Astrocyte of the cerebellum (primary cell): ENCODE measurements at places on chromosomes 1 and 21.

- no peak for DNase-seq
Measured at GRCh38 chr1:117886101-117886795, 43.2 kb downstream of the GDAP2 start.

- no peak for DNase-seq
Measured at GRCh38 chr1:203643213-203644045, 16.8 kb downstream of the ATP2B4 start.

GRCh38 chr1:112444269-112444668 lies 48.3 kb downstream of the CTTNBP2NL start:
- no peak for DNase-seq

DNA sequence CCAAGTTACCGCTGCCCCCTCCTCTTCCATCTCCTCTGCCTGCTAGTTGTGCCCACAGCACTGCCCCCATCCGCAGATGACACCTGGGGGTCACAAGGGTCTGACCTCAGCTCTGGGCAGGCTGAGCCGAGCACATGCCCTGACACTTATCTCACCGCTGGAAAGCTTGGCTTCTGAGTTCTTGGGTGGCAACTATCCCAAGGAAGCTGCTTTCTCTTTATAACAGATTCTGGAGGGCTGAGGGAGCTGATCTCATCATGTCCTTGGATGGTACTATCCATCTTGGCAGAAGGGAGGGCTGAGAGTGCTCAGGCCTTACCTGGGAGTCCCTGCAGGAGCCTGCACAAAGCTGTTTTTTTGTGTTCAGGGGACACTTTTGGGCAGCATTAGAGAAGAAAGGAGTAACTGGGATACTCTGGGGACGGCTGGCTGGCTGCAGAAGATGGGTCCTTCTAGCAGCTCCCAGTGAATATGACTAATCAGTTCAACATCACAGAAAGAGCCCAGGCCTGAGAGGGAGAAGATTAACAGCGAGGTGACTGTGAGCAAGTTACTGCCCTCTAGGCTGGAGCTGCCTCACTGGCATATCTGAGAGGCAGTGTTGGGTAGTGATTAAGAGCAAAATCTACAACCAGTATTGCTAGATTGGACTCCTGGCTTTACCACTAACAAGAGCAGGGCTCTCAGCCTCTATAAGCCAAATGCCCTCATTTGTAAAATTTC lies 71.6 kb downstream of the PLXNA2 start:
- DNase-seq = no peak

- no peak for DNase-seq
Measured at GRCh38 chr1:91201176-91201575, 179.3 kb upstream of the ZNF644 start.

- DNase-seq = no peak
Measured at GRCh38 chr1:46479744-46480350, 9.8 kb upstream of the DMBX1 start.

DNA sequence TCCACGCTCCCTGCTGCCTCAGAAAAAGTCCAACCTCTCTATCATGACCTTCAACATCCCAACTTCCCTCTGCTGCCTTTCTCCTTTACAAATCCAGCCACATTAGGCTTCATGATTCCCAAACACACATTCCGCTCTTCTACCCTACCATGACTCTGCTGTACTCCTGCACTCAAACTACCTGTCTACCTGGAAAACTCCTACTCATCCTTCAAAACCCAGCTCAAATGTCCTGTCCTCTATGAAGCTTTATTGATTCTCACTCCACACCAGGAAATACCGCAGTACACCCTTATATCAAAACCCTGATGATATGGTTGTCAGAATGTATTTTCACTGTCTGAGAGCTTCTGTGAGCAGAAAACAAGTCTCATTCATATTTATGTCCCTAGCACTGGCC lies 8.9 kb downstream of the ARHGEF19 start:
- no peak for DNase-seq

GRCh38 chr1:165851034-165851658 lies 23.7 kb downstream of the UCK2 start:
- no peak for DNase-seq

DNA sequence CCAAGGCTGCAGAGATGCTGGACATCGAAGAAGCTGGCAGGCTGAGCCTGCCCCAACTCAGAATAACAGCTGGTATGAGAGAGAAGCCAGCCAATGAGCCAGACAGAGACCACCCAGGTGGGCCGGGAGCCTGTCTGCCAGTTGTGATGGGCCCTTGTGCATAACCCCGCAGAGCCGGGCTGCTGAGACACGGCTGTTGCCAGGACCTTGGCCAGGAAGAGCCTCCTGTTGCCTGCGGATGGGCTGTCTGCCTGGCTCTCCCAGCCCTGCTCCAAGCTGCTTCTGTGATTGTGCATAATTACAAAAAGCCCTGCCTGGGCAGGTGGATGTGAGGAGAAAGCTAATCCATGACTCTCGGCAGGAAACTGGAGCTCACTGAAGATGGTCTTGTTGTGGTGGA lies 126.5 kb downstream of the CAPN8 start:
- no peak for DNase-seq

- DNase-seq = no peak
Measured at GRCh38 chr1:11253226-11253625, 9.1 kb downstream of the MTOR start.

DNA sequence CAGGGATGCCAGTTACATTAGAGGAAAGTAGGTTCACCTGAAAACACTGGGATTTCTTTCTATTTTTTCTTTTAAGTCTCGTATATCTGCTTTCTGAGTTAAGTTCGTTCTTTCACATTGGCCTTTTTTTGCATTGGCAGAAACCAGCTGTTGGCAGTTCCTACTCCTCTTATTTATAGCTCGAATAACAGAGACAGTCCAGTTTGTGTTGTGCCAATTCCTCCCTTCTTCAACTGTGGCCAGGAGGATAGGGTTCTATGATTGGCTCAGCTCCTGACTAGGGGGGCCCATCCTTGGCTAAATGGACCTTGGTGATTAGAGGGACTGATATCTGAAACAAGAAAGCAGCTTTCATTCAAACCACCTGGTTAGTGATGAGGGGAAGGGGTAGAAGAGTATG lies 115.8 kb downstream of the RPS6KC1 start:
- no peak for DNase-seq

- peak; percentile 88 for DNase-seq
Measured at GRCh38 chr1:115314765-115315164, 23.3 kb downstream of the NGF start.

DNA sequence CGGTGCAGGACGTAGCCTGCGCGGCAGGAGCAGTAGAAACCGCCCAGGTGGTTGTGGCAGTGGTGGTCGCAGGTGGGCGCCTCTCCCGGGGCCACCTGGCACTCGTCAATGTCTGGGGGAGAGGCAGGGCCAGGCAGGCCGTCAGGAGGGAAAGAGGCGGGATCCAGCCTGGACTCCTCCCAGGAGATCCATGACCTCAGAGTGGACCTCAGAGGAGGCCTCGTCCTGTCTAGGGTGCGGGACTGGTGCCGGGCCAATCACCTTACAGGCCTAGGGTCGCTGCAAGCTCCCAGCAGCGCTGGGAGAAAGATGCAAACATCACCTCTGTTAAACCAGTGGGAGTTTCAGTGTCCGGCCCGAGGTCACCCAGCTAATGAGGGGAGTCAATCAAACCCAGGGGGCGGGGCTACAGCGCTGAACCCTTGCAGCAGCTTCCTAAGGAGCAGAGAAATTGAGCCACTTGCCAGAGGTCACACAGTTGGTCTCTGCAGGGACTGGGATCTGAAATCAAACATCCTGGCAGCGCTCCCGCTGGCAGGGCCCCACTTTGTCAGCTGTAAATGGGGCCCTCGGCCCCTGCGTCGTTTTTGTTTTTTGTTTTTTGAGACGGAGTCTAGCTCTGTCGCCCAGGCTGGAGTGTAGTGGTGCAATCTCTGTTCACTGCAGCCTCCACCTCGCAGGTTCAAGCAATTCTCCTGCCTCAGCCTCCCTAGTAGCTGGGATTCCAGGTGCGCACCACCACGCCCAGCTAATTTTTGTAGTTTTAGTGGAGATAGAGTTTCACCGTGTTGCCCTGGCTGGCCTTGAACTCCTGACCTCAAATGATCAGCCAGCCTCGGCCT lies 1.4 kb downstream of the MASP2 start:
- no peak for DNase-seq

DNA sequence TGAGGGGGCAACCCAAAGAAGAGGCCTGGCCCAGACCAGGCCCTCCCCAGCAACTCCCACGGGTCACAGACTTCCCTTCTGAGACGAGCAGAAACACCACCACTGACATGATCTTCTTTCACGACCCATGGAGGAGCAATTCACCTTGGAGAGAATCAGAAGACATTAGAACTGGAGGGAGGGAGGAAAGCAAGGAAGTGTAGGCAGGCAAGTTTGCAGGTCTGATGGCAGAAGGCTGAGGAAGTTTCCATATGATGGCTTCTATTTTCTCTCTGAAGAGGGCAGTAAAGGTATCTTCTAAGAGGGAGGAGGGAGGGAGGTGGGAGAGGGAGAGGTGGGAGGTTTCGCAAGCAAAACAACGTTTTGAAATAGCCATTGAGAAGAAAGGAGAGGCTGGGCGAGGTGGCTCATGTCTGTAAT lies 1.4 kb upstream of the UBXN10 start:
- no peak for DNase-seq

GRCh38 chr1:170221031-170221430 lies 75.3 kb downstream of the NTMT2 start:
- no peak for DNase-seq

GRCh38 chr1:206496131-206496793 lies 11.1 kb upstream of the RASSF5 start:
- DNase-seq = no peak

- no peak for DNase-seq
Measured at GRCh38 chr1:39490596-39491145, 765 bp upstream of the BMP8A start.

DNA sequence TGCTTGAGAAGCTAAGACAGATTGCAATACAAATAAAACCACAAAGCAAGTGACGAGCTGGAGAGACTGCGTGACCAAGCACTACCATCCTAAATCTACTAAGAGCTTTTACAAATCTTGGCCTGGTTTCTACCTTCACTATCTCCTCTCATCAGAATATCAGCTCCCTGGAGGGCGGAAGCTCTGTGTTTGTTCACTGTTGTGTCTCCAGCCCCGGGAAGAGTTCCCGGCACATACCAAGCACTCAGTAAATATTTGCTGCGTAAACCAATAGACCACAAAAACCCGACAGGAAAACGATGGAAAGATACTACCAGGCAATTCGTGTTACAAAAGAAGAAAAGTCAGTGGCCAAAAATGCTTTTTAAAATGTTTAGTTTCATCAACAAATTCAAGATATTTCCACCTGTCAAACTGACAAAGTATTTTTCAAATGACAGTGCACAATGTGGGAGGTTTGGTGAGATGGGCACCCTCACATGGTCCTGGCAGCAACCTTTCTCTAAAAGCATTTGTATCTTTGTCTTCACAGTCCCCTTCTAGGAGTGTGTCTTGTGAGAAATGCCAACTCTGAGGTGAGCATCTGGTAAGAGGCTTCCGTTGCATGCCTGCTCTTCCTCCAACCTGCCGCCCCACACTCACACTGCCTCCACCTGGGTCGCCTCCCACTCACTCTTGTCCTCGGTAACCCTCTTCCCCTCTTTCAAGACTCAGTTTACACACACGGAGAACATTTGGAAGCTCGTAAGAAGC lies 34.7 kb downstream of the SLC1A7 start:
- peak; percentile 53 for DNase-seq

DNA sequence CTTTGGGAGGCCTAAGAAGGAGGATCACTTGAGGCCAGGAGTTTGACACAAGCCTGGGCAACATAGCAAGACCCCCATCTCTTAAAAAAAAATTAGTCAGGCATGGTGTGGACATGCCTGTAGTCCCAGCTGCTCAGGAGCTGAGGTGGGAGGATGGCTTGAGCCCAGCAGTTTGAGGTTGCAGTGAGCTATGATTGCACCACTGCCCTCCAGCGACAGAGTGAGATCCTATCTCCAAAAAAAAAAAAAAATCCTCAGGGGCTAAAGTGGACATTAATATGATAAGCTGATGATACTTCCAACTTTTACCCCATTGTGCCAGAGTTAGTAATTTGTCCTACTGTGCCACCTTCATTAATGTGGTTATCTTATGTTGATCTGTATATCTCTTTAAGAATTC lies 327.8 kb upstream of the FMN2 start:
- DNase-seq = no peak

- peak; percentile 69 for DNase-seq
Measured at GRCh38 chr1:230509281-230509977, 83.3 kb upstream of the PGBD5 start.

DNA sequence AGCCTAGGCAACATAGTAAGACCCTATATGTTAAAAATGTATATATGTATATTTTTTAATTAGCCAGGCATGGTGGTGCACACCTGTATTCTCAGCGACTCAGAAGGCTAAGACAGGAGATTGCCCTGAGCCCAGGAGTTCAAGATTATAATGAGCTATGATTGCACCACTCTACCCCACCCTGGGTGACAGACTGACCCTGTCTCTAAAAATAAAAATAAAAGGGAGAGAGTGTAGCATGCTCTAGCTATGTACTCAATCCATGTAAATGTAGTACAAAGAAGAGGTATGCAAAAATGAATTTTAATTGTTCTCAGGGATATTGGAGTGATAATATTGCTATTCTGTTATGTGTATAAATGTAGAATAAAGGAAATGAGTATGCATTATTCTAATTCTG lies 52.9 kb upstream of the DARS2 start:
- DNase-seq = no peak

- peak; percentile 70 for DNase-seq
Measured at GRCh38 chr1:33086384-33086850, 5.5 kb downstream of the AZIN2 start.
